Activated T-helper 1 cell treated with anti-CD3 and anti-CD28 coated beads, Interleukin-2, amount 50 U/mL, for 16 hours (primary cell): ENCODE measurements at places on chromosomes 13 and 19.

DNA sequence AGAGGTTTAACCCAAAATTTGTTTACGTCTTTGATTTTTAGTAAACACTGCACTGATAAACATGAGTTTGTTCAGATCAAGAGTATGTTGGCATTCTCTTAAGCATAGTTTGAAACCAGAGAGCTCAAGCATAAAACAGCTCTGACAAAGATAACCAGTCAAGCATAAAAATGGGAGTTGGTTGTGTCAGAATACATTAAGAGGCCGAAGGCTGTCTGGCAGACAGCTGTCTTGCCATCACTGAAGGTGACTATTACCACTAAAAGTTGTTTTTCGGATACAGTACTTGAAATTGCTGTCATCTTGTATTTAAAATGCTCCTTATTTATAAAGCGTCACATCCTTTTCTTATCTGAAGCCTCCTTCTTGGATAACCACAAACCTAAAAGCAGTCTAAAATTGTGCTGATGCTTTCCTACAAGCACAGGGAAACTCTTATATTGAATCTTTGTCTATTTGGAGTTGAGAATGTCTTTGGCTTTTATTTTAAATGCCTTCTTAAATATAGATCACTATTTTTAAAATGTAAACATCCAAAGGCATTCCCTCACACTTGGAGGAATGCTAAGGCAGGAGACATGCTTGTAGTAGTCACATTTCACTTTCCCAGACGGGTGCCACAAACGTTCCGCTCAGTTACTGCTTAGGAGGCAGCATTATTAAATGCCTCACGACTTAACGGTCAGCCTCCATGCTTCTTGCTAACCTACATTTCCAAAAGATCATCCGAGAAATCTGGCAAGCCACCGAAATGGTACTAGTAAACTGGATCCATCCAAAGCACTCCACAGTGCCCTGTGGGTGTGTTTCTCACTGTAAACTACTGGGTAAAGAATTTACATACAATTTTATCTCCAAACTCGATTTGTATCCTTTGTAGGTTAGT is 1.5 kb downstream of the SMAD9 start:
- no peak for DNase-seq

DNA sequence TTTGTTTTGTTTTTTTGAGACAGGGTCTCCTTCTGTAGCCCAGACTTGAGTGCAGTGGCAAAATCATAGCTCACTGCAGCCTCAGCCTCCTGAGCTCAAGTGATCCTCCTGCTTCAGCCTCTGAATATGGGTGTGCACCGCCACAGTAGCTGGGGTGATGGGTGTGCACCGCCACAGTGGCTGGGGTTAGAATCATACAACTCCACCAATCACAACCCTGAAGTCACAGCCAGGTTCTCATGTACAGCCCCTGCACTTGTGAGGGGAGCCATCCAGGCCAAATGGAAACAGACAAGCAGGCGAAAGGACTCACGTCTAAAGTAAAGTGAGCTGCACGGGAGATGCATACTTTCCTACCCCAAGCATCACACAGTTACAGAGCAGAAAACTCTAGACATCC is 63.1 kb upstream of the RANBP3 start:
- no peak for DNase-seq

DNA sequence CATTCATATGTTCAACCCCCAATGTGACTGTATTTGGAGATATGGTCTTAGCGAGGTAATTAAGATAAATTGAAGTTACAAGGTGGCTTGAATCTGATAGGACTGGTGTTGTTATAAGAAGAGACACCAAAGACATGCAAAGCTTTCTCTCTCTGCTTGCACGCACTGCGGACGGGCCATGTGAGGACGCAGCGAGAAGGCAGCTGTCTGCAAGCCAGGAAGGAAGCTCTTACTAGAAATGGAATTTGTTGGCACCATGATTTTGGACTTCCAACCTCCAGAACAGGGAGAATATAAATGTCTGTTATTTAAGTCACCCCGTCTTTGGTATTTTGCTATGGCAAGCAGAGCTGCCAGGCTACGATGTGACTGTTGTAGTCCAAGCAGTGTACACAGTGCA is 4.8 kb downstream of the DLEU7 start:
- no peak for DNase-seq

- no peak for DNase-seq
Measured at GRCh38 chr13:103328899-103329298, 262.7 kb upstream of the SLC10A2 start.

- DNase-seq = no peak
Measured at GRCh38 chr13:43564952-43565351, 221.8 kb downstream of the ENOX1 start.

GRCh38 chr13:60654415-60654814 is 257.4 kb downstream of the TDRD3 start:
- no peak for DNase-seq

GRCh38 chr19:39246951-39247669 is 1.5 kb downstream of the IFNL4 start:
- no peak for DNase-seq

- DNase-seq = no peak
Measured at GRCh38 chr19:58513213-58513693, 1.5 kb upstream of the SLC27A5 start.

DNA sequence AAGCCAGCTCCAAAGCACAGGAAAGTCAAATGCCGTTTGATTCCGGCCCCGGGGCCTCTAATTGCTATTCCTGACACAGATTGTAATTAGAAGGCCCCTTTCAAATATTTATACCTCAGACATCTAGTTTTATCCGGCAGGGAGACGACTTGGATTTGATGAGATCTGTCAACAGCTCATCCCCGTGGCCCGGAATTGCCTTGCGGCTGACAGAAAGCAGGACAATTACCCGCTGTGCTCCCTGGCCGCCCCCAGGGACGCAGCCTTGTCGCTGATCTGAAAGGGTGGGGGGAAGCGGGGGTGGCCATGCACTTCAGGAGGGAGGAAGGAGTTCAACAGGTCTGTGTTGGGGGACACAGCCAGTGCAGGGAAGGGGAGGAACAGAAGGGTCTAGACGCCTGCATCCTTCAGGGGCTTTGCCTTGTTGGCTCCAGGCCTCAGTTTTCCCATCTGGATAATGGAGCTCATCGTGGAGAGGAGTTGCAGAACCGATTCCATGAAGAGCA is 1.8 kb upstream of the SHD start:
- no peak for DNase-seq

- no peak for DNase-seq
Measured at GRCh38 chr13:77521194-77521593, 14.3 kb upstream of the SCEL start.

DNA sequence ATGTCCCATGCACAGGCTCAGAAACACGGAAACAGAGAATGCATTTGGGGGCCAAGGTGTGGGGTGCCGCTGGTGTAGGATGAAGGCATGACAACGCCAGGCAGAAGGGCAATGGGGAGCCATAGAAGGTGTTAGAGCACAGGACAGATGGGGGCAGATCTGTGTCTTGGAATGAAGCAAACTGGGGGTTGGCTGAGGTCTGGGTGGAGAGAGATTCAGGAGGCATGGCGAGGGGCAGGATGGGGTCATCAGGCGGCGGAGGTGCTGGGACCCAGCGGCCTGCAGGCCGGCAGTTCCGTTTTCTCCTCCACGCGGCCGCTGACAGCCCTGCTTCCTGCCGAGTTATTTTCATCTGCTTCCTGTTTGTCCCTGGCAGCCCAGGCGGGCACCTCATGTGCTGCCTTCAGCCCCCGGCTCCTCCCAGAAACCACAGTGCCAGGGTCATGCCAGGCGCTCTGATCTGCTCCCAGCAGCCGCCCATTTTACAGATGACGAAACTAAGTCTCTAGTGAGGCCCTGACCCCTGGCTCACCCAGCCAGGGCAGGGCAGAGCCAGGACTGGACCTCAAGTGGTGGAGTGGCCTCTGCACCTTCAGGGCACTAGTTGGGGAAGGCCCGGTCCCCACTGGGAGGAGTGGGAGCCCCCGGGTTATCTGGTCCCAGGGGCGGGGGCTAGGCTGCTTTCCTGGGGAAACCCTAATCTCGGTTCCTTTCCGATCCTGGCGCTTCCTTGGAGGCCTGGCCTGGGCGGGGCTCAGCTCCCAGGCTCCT is 2.2 kb downstream of the ARHGAP45 start:
- DNase-seq = peak; percentile 57

DNA sequence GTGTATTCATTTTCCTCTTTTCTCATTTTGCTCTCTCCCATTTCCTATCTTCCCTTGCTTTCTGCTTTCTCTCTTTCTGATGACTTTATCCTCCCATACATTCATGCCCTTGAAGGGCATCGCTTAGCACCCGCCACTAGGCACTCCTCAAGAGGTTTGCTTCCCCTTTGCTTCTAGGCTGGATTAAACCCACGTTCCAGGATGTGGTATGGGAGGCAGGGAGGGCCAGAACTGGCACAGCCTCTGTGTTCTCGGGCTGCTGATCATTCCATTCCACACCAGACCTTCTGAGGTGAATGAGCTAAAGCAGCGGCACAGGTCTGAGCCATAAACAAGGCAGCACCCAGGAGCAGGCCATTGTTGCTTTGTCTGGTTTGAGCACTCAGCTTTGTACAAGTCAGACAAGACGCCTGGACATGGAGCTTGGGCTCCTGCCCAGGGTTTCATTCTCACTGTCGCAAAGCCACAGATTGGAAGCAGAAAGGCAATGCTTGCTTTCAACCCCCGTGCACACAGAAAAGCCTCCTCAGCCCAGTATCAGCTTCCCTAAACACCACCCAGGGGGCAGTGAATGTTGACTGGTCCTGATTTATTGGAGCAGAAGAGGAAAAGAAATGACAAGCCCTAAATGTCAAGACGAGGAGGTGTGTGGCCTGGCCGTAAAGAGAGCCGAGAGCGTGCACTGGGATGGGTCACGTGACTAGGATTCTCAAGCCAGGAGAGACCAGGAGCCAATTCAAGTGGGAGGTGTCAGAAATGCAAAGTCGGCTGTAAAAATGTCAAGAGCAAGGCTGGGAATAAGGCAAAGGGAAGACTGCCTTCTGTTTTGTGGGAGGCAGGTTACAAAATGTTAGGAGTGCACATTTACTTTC is 218.0 kb upstream of the SERP2 start:
- DNase-seq = no peak

GRCh38 chr13:106561551-106562170 is 6.3 kb downstream of the ARGLU1 start:
- peak; percentile 4 for DNase-seq

DNA sequence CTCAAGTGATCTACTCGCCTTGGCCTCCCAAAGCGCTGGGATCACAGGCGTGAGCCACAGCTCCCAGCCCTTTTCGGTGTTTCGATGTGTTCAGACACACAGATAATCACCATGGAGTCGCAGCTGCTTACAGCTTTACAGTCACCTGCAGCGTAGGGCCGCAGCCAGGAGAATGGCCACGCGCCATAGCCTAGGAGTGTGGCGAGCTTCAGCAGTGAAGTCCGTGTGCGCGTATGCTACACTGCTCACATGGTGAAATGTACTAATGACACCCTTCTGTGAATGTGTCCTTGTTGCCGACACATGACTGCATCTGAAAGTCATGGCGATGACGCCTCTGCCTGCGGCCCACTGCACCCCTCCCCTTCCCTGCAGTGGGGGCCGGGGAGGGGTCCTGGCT is 23.6 kb downstream of the AP3D1 start:
- no peak for DNase-seq

DNA sequence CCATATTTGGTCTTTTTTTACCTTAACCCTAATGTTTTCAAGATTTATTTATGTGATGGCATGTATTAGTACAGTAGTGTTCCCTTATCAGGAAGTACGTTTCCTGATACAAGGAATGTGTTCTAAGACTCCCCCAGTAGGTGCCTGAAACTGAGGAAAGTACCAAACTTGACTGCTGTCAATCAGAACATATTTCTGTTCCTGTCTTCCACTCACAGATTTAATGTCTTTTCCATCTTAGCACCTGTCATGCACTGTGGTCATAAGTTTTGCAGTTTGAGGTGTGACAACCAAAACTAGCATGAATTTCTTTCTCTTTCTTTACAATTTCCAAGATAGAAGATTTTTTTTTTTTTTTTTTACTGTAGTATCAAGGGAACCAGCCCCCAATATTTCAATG is 62.9 kb downstream of the LMO7 start:
- no peak for DNase-seq

DNA sequence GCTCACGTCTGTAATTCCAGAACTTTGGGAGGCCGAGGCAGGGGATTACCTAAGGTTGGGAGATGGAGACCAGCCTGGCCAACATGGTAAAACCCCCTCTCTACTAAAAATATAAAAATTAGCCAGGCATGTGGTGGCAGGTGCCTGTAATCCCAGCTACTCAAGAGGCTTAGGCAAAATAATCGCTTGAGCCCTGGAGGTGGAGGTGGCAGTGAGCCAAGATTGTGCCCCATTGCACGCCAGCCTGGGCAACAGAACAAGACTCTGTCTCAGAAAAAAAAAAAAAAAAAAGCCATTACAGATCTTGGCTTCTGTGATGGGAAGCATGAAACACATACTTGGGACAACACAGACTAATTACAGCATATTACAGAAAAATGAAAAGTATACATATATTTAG is 1404.5 kb upstream of the SPRY2 start:
- no peak for DNase-seq

DNA sequence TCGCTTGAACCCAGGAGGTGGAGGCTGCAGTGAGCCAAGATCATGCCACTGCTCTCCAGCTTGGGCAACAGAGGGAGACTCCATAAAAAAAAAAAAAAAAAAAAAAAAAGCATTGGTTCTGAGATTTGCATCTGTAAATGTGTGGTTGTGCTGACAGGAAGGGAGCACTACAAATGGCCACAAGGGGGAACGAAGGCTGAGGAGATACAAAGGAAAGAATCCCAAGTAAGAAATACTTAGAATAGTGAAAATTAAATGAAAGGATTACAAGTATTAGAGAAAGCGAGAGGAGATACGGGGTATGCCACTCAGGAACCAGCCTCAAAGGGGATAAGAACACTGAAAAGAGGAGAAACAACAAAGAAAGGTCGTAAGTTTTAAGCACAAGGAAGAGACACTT is 284.9 kb downstream of the KLF12 start:
- DNase-seq = no peak

DNA sequence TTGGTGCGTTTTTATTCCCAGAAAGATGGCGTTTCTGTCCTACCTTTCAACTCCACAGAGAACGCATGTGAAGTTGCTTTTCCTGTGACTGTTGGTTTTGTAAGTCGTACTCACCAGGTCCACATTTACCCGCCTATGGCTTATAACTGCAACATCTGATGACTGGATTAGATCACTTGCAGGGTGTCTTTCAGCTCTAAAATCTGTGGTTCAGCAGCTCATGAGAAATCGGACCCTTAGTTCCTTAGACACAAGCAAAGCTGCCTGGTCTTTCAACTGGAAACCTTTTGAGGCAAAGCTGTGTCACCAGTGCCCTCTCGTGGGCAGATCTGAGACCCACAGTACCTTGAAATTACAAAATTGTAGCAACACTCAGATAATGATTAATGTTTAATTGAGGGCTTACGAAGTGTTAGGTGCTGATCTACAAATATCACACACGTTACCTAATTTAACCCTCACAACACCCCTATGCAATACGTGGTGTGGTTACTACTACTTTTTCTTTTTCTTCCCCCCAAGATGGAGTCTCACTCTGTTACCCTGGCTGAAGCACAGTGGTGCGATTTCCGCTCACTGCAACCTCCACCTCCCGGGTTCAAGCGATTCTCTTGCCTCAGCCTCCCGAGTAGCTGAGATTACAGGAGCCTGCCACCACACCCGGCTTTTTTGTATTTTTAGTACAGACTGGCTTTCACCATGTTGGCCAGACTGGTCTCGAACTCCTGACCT is 65.4 kb downstream of the RUBCNL start:
- DNase-seq = peak; percentile 37

- DNase-seq = no peak
Measured at GRCh38 chr13:28755546-28755870, 36.7 kb upstream of the SLC46A3 start.

- DNase-seq = no peak
Measured at GRCh38 chr13:22828081-22828480, 352.7 kb upstream of the SGCG start.
